ENCODE measurements at places on chromosomes 3 and 15.

DNA sequence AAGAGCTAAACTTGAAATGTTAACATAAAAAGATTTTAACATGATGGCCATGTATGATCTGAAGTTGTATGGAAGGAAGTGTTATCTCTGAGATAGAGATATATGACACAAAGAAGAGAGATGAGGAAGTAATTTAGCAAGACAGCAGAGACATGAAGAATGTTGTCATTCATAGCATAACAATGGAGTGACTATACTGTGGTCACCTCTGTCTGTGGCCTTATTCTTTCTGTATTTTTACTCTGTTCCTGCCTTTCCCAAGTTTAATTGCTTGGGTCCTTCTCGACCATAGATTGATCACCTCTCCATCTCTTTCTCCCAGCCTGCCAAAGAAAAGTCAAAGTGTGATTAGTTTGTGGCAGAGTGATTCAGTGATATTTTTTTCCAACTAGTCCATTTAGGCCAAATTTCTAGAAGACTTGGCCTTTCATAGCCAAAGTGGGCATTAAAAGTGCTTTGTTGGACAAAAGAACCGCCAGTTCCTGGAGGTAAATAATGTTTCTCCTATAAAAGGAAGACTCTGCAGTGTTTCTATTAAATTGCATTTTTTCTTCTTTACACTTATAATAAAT is 711.9 kb downstream of the CADM2 start:
- DNase-seq = no peak

GRCh38 chr3:171189394-171190080 is 163.0 kb upstream of the SLC2A2 start:
- no peak for DNase-seq

GRCh38 chr3:42118762-42119361 is 27.7 kb downstream of the TRAK1 start:
- peak; percentile 46 for DNase-seq

GRCh38 chr3:13379201-13379830 is 40.8 kb downstream of the NUP210 start:
- DNase-seq = peak; percentile 45

DNA sequence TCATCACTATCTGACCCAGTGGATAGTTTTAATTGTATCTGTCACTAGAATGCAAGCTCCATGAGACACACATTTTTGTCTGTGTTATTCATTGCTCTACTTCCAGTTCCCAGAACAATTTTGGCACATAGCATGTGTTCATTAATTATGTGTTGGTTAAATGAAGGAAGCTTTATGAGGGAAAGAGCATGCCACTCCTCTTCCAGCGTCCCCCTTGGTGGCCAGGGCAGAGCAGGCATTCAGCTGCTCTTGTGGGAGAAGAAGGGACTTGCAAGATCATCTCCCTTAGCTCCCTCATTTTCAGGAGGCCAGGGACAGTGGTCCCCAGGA is 489 bp upstream of the GALNT15 start:
- DNase-seq = no peak

DNA sequence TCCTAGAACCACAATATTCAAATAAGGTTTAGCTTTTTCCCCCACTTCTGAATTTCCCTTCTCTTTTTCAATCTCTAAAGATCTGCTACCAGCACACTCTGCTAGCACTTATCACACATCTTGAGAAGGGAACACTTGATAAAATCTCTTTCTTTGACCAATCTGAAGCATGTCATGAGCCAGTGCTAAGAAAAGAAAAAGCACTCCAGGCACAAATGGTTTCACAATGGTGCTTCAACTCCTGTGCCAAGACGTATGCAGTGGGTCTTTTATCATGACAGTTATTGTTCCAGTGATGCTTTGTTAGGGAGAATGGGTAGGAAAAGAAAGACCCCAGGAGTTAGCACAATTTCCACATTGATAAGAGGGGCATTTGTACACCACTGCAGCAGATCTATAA is 248.4 kb downstream of the ZNF385D start:
- no peak for DNase-seq

DNA sequence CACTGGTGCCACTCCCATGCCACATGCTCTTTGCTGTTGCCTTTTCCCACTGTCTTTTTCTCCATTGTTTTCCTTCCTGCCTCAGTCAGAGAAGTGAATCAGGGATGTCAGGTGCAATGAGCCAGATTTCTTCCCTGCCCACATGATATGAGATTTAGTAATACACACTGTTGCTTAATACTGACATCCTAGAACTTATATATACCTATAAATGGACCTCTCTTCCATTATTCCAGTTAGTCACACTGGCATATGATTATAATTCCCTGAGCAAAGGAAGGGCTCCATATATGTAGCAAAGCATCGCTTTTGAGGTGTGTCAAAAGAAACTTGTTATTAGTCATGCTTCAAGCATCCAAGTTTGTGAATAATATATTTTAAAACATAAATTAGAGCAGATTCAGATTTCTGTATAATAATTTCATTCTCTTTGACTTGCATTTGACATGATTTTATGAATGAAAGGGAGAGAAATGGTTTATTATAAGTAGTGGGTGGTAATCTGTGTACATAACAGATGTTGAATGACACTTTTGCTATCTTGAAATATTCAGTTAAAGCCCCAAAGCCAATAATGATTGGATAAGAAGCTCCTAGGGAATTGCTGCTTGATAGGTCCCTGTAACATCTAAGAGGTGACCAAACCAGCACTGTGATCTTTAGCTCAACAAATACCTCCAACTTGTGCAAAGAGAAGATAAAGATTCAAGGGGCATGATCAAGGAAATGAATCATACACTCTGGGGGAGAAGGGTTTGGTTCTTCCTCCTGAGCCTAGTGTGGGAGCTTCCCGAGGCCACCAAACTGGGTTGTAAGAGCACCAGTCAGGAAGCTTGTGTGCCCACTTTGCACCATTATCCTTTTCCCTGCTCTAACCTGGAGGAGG is 48.6 kb downstream of the CHST2 start:
- no peak for DNase-seq

GRCh38 chr15:51830276-51830806 is 888 bp downstream of the TMOD3 start:
- DNase-seq = peak; percentile 32

DNA sequence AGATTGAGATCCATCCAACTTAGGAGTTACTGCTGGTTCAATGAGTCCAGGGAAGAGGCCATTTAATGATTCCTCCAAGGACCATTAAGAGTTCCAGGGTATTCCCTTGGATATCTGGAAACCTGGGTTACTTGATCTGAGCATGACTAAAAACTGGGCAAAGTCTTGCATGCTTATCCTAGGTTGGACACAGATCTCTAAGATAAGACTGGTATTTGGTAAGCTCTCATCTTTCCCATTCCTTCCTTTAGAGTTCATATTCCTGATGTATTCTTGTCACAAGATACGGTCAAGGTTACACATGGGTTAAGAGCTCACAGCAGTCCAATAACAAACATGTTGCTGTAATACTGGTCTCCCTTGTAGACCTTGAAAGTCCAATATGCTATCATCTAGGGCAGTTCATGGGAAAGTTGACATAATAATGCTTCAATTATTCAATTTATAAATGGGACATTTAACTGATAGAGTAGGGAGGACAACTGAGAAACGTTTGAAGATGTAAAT is 301.7 kb downstream of the TIGIT start:
- no peak for DNase-seq

DNA sequence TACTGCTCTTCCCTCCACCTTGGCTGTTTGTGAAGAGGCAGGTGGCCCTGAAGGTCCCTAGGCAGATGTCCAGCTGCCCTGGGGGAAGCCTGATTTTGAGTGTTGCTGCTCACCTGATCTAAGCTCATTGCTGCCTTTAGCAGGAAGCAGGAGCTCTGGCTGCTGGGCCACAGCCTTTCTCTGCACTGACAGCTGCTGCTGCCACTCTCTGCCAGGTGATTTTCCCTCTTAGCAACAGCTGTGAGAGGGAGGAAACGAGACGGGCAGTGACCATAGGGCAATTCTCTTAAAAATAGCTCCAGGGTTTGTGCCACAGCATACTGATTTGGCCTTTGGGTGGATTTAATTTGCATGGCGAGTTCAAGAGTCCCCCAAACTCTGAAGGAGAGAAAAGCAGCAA is 415.8 kb upstream of the SEMA6D start:
- no peak for DNase-seq

DNA sequence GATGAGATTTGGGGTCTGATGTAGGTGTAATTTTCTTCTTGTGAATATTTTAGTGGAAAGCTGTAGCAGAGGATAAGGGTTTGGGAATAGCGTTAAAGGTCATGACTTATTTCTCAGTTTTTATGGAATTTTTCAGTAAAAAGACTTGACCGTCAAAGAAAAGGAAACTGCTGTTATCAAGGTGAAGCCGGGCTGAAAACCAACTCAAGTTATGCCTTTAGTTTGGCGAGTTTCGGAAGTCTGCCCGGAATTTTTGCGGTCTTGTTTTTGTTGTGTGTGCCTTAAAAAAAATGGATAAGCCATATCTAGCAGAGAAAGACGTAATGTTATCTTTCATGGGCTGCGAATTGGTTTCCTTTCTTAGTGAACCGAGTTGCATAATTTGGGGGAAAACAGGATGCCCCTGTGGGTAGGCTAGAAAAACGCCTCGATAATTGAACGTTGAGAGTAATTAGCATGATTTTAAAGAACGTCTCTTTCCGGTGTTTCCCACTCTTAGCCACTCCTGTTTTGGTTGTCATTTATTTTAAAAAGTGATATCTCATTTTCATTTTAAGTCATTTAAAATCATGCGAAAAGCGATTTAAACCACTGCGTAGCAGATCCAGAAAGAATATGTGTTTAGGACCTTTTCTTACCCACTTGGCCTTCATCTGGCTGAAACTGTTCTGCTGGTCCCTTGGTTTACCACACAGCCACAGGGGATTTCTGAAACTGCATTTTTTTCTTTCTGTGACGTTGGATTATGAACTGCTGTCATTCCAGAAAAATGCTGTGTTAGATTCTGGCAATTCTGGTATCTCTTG is 1.1 kb downstream of the NFKBIZ start:
- peak; percentile 6 for DNase-seq

DNA sequence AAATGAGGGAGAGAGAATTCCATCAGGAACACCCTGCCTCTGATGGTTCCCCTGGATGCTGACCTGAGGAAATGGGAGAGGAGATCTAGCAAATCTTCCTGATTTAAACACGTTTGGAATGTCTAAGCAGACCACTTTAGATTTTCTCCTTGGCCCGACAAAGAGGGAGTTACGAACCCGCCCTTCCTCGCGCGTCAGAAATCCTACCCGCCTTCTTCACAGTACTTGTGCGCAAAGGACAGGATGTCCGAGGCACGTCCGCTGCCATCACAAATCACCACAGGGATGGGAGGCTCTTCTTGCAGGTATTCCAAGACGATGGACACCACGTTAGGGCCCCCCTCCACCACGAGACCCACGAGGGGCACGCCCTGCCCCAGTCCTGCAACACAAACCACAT is 38.6 kb downstream of the TRPM1 start:
- DNase-seq = no peak

GRCh38 chr15:35936284-35936683 is 390.3 kb upstream of the DPH6 start:
- DNase-seq = no peak

GRCh38 chr15:67542420-67543347 is at the start of gene MAP2K5:
MAP2K5 (plus strand) TSS chr15:67542703; CDS start chr15:67543336, 633 bp downstream.
- DNase-seq = peak; percentile 90

GRCh38 chr15:80159811-80160569 is 7.2 kb downstream of the FAH start:
- no peak for DNase-seq

GRCh38 chr15:43285609-43286037 is 18.9 kb upstream of the TGM5 start:
- DNase-seq = peak; percentile 86

DNA sequence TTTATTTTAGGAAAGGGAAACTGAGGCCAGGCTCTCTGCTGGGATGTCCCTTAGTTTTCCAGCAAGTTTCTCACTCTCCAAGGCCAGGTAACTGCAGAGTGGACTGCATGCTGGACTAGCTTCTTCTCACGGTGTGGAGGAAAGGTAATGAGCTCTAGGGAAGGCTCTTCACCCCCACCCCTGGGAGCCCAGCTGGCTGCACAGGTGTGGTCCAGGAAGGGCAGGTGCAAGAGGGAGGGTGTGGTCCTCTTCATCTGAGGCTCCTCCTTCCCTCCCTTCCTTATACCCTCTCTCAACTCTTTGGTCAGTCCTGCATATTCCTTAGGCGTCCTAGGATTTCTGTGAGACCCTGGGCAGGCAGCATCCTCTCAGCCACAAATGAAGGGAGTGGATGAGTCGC is 33.9 kb downstream of the RNU5B-1 start:
- DNase-seq = no peak

DNA sequence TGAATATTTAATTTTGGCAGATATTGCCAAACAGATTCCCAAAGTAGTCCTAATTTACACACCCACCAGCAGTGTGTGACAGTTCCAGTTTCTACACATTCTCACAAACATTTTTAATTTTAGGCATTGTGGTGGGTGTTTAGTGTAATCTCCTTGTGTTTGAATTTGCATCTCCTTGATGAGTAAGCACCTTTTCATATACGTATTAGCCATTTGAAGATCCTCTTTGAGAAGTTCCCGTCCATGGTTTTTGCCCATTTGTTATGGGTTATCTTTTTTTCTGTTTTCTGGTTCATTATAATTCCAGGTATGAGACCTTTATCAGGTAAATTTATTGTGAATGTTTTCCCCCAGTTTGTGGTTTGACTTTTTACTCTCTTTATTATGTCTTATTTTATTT is 2.3 kb upstream of the TM4SF19 start:
- no peak for DNase-seq

- DNase-seq = no peak
These were observed 129.2 kb upstream of the SUCLG2 start for GRCh38 chr3:67783281-67784250.

GRCh38 chr15:31403606-31404005 is 77.0 kb downstream of the KLF13 start:
- DNase-seq = no peak

DNA sequence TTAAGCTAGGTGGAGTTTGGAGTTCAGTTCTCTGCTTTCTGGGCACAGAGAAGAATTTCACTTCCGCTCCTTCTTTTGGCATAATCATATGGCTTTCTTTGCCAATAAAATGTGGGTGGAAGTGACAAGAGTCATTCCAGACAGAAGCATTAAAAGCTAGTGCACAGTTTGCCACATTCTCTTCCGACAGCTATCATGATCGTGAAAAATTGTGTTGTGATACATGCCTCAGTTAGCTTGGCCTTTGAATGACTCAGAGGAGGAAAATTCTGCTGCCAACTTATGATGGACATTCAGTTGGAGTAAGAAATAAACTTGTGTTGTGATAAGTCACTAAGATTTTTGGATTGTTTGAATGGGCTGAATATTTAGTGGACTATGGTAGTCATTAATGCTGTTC is 291.7 kb upstream of the SATB1 start:
- no peak for DNase-seq

GRCh38 chr15:46177219-46177618 is 542.4 kb downstream of the SQOR start:
- DNase-seq = no peak

- peak; percentile 94 for DNase-seq
These were observed 518.9 kb downstream of the SHQ1 start for GRCh38 chr3:72329354-72329753.

- no peak for DNase-seq
These were observed 198.3 kb downstream of the OPA1 start for GRCh38 chr3:193791041-193792032.

GRCh38 chr15:63495343-63495742 is 9.1 kb upstream of the USP3 start:
- DNase-seq = no peak

GRCh38 chr3:152964911-152965609 is 130.1 kb downstream of the P2RY1 start:
- DNase-seq = no peak

GRCh38 chr3:52014613-52015012 is 18.9 kb upstream of the RPL29 start:
- DNase-seq = no peak

Measured in brain (organoid and tissue), 16 donors.